ENCODE measurements at places on chromosomes 6 and 20.

DNA sequence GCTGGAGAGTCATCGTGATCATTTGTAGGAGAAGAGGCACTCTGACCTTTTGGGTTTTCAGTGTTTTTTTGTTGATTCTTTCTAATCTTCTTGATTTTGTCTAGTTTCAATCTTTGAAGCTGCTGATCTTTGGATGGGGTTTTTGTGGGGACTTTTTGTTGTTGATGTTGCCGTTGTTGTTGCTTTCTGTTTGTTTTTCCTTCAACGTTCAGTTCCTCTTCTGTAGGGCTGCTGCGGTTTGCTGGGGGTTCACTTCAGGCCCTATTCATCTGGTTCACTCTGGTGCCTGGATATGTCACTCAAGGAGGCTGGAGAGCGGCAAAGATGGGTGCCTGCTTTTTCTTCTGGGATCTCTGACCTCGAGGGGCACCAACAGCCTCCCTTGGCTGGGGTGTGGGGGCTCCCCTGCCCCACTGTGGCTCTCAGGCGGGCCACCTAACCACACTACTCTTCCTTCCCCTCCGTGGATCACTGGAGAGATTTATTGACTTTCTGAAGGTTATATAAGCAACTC is 21.5 kb upstream of the TMEM244 start:
- H3K36me3 ChIP-seq: no peaks in the 10 kb centered on the region
- H3K27me3 ChIP-seq: no peaks in the 10 kb centered on the region

DNA sequence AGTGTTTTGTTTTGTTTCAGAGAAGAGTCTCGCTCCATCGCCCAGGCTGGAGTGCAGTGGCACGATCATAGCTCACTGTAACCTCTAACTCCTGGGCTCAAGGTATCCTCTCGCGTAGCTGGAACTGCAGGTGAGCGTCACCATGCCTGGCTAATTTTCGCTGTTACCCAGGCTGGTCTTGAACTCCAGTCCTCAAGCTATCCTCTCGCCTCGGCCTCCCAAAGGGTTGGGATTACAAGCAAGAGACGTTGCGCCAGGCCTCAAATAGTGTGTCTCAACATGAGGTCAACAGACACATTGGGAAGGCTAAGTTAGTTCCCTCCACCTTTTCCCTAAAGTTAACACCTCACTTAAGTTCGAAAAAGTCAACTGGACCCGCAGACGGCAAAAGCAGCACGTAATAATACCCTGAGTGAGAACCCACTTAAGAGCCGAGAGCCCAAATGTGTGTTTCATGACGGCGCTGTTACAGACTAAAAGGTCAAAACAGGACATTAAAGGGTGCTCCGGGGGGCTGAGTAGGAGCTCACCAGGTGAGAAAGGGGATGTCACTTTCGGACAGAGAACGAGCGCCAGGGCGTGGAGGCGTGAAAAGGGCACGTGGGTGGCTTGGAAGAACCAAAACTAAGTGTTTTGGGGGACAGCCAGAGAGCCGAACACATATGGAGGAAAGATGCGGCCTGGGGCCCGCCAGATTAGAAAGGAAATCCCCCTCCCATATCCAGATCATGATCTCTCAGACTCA is 499 bp downstream of the TTI1 start:
- H3K27ac ChIP-seq: peak overlapping the region; percentile 93
- peak overlapping the region; percentile 94 for H3K4me3 ChIP-seq
- no peaks in the 10 kb centered on the region for H3K27me3 ChIP-seq

GRCh38 chr20:51156041-51156982 is 133.4 kb upstream of the KCNG1 start:
- DNase-seq: no peak
- H3K27me3 ChIP-seq: no peaks in the 10 kb centered on the region
- H3K4me3 ChIP-seq: no peak overlapping the region
- H3K4me1 ChIP-seq: no peaks in the 10 kb centered on the region
- H3K27ac ChIP-seq: no peak overlapping the region

DNA sequence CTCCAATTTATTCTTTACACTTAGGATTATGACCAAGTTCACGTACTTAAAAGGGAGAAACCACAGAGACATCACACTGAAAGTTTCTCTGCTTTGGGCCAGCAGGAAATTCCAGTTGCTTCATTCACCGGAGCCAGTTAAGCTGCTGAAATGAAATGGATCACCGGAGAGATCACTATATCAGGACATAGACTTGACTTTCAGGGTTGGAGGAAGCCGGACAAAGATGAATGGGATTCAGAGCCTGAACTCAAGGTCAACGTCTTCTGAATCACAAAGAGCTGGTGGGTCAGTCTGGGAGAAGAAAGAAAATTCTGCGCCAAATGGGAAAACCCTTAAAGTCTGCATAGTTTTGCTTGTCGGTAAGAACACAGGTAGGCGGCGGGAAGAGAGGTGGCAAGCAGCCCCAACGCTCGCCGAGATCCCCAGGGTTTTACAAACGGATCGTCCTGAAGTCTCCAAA is 81.9 kb upstream of the CCDC28A start:
- no peak overlapping the region for H3K4me3 ChIP-seq
- peaks cover 6% of the 10 kb centered on the region for H3K27me3 ChIP-seq
- H3K36me3 ChIP-seq: no peaks in the 10 kb centered on the region
- H3K4me1 ChIP-seq: peaks cover 3% of the 10 kb centered on the region
- H3K27ac ChIP-seq: no peak overlapping the region

- no peak overlapping the region for H3K4me3 ChIP-seq
- no peaks in the 10 kb centered on the region for H3K36me3 ChIP-seq
- no peak overlapping the region for H3K27ac ChIP-seq
- no peaks in the 10 kb centered on the region for H3K27me3 ChIP-seq
Measured at GRCh38 chr20:18087054-18087453, 29.3 kb upstream of the OVOL2 start.

DNA sequence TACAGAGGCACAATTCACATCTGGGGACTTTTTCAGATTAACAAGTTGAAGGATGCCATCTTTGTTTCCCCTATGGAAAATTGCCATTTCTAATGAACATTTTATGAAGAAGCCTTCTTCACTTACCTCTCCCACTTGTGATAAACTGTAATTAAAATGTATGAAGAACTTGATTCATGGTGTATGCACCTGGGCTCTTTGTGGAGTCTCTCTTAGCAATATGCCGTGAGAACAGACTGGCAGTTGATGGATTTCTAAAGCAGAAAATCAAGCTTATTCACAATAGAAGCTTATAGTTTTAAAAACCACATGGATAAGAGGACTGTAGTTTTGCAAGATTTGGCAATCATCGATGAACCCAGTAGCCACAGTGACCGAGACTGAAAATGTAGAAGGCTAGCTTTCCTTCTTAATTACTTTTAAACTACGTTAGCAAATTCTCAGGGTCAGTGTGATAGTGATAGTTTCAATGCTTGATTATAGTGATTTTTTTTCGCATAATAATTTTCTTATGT is 270.6 kb downstream of the PRL start:
- H3K4me3 ChIP-seq: no peak overlapping the region
- H3K27ac ChIP-seq: no peak overlapping the region
- H3K36me3 ChIP-seq: no peaks in the 10 kb centered on the region
- DNase-seq: no peak

DNA sequence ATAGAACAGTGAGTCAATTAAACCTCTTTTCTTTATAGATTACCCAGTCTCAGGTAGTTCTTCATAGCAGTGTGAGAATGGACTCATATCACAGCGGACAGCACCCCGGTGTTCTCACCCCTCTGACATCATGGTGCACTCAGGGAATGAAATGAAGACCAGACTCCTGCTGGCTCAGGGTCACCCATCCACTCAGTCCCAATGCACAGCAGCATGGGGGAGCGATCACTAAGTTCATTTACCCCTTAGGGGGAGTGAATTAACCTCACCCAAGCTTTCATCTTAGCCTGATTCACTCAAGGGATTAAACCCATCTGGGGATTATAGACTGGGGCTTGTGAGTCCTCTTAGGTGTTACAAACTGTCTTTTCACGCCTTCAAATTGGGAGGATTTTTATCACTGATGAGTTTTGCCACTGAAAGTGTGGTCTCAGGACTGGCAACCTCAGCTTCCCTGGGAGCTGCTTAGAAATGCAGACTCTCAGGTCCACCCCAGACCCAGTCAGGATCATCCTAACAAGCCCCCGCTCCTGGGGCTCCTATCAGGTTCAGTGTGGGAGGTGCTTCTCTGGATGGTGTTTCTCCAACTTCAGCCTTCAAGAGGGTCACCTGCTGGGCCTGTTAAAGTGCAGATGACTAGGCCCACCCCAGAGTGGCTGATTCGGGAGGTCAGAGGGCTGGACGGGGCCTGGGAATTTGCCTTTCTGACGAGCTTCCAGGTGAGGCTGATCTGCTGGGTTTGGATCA is 44.3 kb upstream of the FRMD1 start:
- H3K36me3 ChIP-seq: no peaks in the 10 kb centered on the region
- no peak for DNase-seq
- no peak overlapping the region for H3K27ac ChIP-seq
- no peaks in the 10 kb centered on the region for H3K4me1 ChIP-seq

DNA sequence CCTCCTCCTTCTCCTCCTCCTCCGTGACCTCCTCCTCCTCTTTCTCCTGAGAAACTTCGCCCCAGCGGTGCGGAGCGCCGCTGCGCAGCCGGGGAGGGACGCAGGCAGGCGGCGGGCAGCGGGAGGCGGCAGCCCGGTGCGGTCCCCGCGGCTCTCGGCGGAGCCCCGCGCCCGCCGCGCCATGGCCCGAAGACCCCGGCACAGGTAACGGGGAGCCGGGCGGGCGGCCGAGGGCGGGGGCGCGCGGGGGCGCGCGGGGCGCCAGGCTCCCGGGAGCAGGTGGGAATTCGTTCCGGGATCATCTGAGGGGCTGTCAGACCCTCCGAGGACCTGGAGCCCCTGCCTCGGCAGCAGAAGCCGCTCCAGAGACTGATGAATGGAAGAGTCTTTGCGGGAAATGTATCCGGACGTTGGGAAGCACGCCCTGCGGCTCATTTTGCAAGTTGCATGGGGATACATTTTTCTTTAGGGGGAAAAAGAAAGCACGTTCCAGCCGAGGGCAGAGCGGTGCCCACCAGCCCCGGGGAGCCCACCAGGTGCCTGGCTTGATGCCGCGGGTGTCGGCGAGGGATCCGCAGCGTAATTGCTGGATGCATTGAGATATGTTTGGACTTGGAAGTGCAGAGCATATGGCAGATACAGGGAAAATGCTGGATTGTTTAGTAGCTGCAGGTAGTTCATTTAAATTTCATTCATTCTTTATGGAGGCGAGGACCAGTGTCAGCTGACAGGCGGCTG is 394 bp downstream of the MYB start:
- no peaks in the 10 kb centered on the region for H3K27me3 ChIP-seq
- peaks cover 4% of the 10 kb centered on the region for H3K4me1 ChIP-seq
- peak; percentile 3 for DNase-seq
- peak overlapping the region; percentile 56 for H3K4me3 ChIP-seq
- H3K36me3 ChIP-seq: no peaks in the 10 kb centered on the region
- H3K27ac ChIP-seq: peak overlapping the region; percentile 74

GRCh38 chr20:58553841-58554240 is 38.6 kb upstream of the APCDD1L start:
- DNase-seq: no peak
- no peaks in the 10 kb centered on the region for H3K36me3 ChIP-seq
- H3K27ac ChIP-seq: no peak overlapping the region
- H3K4me3 ChIP-seq: no peak overlapping the region
- no peaks in the 10 kb centered on the region for H3K4me1 ChIP-seq

DNA sequence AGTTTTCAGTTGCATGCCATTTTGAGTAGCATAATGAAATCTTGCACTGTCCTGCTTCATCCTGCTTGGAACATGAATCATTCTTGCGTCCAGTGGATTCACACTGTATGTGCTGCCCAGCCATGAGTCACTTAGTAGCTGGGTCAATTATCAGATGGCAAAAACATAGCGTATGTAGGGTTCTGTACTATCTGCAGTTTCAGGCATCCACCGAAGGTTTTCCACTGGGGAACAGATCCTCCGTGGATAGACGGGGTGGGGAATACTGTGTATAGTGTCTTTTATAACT is 61.4 kb downstream of the IL22RA2 start:
- no peak for DNase-seq
- H3K27me3 ChIP-seq: no peaks in the 10 kb centered on the region
- no peak overlapping the region for H3K27ac ChIP-seq
- H3K36me3 ChIP-seq: no peaks in the 10 kb centered on the region

- H3K27ac ChIP-seq: no peak overlapping the region
- DNase-seq: no peak
- no peaks in the 10 kb centered on the region for H3K27me3 ChIP-seq
- H3K4me3 ChIP-seq: no peak overlapping the region
- H3K4me1 ChIP-seq: no peaks in the 10 kb centered on the region
Measured at GRCh38 chr6:31251261-31251660, 20.6 kb downstream of the HLA-C start.

GRCh38 chr6:159535656-159536350 is 157.2 kb downstream of the SOD2 start:
- no peaks in the 10 kb centered on the region for H3K4me1 ChIP-seq
- H3K27ac ChIP-seq: no peak overlapping the region
- DNase-seq: no peak
- no peaks in the 10 kb centered on the region for H3K27me3 ChIP-seq
- H3K36me3 ChIP-seq: no peaks in the 10 kb centered on the region

- no peaks in the 10 kb centered on the region for H3K36me3 ChIP-seq
- H3K27ac ChIP-seq: no peak overlapping the region
- no peak overlapping the region for H3K4me3 ChIP-seq
- no peak for DNase-seq
- no peaks in the 10 kb centered on the region for H3K4me1 ChIP-seq
Measured at GRCh38 chr6:54431466-54431865, 123.2 kb downstream of the TINAG start.

GRCh38 chr6:160544802-160545201 is 119.3 kb downstream of the LPA start:
- no peak overlapping the region for H3K4me3 ChIP-seq
- H3K27ac ChIP-seq: no peak overlapping the region
- DNase-seq: no peak
- H3K36me3 ChIP-seq: no peaks in the 10 kb centered on the region
- no peaks in the 10 kb centered on the region for H3K27me3 ChIP-seq
- H3K4me1 ChIP-seq: no peaks in the 10 kb centered on the region

DNA sequence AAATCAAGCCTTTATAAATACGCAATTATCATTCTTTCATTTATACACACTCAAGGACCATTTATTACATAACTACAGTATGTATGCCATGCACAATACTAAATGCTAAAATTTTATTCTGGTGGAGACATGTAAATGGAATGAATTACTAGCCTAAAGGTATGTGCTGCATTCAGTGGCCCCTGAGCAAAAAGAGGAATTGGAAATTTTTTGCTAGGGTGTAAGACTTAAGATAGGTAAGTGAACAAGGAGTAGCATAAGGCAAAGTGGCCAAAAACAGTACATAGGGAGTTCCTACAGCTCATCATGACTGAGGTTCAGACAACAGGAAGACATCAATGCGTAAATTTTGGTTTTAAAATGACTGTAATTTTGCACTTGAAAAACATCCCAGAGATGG is 2.3 kb upstream of the MTFR2 start:
- no peaks in the 10 kb centered on the region for H3K27me3 ChIP-seq
- DNase-seq: no peak
- peaks cover 8% of the 10 kb centered on the region for H3K36me3 ChIP-seq
- no peak overlapping the region for H3K27ac ChIP-seq

- no peaks in the 10 kb centered on the region for H3K36me3 ChIP-seq
- no peak for DNase-seq
- no peak overlapping the region for H3K27ac ChIP-seq
- no peaks in the 10 kb centered on the region for H3K27me3 ChIP-seq
Measured at GRCh38 chr20:8390500-8390899, 258.4 kb downstream of the PLCB1 start.

GRCh38 chr6:108596956-108597355 is 36.2 kb downstream of the FOXO3 start:
- H3K27ac ChIP-seq: no peak overlapping the region
- peaks cover 11% of the 10 kb centered on the region for H3K4me1 ChIP-seq
